H1 (cell line): ENCODE measurements at places on chromosomes 3 and 15.

DNA sequence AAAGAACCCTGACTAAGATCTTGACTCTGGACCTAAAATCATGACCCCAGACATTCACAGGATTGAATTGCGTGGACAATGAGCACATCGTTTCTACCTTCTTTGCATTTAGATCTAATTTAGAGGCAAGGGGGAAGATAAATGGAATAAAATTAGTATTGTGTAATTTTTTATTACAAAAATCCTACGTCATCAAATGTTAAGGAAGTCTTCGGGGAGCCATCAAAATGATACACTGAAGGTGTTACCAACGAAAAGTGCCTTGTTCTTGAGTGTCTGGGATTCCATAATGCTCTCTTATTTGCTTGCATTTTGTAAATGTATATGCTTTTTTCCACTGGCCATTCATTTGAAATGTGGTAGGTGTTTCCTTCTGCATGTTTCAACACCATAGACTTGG, 52.8 kb upstream of the C3orf49 start:
- no peaks in the 10 kb centered on the region for H3K27me3 ChIP-seq
- DNase-seq: no peak
- no peaks in the 10 kb centered on the region for H3K4me1 ChIP-seq
- no peaks in the 10 kb centered on the region for H3K36me3 ChIP-seq
- no peak overlapping the region for H3K27ac ChIP-seq

- peak overlapping the region; percentile 84 for H3K4me3 ChIP-seq
- H3K27me3 ChIP-seq: no peaks in the 10 kb centered on the region
- no peak for DNase-seq
- H3K27ac ChIP-seq: no peak overlapping the region
- H3K36me3 ChIP-seq: no peaks in the 10 kb centered on the region
Measured at GRCh38 chr15:34102175-34102925, 467 bp downstream of the PGBD4 start.

GRCh38 chr3:50162034-50162883, 7.1 kb downstream of the SEMA3F start:
- peaks cover 7% of the 10 kb centered on the region; the same call in 1 of the 2 replicates for H3K36me3 ChIP-seq
- no peak overlapping the region for H3K27ac ChIP-seq
- H3K4me1 ChIP-seq: peaks cover 25% of the 10 kb centered on the region
- no peaks in the 10 kb centered on the region for H3K27me3 ChIP-seq
- no peak for DNase-seq

DNA sequence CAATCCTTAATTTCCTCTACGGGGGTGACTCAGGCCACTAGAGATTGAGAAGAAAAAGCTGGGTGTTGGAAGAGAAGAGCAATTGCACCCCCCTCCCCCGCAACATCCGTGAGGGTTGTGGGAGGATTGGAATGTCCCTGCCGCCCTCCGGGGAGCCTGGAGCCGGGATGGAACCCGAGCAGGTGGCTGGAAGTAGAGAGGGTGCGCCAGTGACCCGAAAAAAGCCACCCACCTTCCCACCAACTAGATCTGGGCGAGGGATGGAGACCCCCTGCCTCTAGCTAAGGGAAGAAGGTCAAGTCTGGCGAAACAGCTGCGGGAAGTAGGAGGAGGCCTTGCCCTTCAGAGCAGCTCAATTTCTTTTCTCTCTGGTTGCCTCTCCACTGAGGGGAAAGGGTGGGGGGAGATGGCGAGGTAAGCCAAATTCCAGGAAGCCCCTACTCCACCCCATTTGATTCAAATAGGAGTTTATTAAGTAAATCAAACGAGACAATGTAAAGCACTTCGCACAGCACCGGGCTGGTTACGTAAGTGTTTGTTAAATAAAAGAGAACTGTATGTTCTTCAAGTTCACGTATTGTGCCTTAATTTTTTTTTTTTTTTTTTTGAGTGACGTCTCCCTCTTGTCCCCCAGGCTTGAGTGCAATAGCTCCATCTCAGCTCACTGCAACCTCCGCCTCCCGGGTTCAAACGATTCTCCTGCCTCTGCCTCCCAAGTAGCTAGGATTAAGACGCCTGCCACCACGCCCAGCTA, 1.1 kb upstream of the WWTR1 start:
- peak; percentile 79 for DNase-seq
- H3K4me1 ChIP-seq: no peaks in the 10 kb centered on the region; the same call in none of the 2 replicates
- peak overlapping the region; percentile 98 for H3K27ac ChIP-seq
- peaks cover 12% of the 10 kb centered on the region; the same call in 1 of the 2 replicates for H3K27me3 ChIP-seq
- 0 out of 2 replicates have a peak, but pooled peaks cover 3% of the 10 kb centered on the region for H3K36me3 ChIP-seq

DNA sequence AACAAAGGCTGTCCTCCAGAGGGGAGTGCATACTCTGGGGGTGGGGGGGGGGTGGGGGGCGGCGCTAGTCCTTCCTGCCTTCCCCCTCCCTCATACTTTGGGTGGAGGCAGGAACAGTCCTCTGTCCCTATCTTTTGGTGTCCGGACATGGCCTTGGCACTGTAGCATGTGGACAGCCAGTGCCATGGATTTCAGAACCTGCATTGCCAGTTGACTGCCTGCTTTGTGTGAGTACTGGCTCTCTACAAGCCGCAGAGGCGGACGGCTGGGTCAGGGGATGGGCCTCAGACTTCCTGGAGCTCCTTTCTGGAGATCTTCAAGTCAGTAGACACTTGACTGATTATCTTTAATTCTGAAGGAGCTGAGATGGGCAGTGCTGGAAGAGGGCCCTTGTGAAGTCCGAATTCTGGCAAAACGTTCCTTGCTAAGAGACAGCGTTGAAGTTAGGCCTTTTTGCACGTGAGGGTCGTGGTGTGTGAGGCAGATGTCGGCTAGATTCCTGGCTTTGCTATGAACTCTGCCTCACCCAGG, 2.5 kb downstream of the CLDN11 start:
- H3K27me3 ChIP-seq: peaks cover 39% of the 10 kb centered on the region
- no peak overlapping the region for H3K27ac ChIP-seq
- H3K4me3 ChIP-seq: no peak overlapping the region
- DNase-seq: no peak
- H3K36me3 ChIP-seq: no peaks in the 10 kb centered on the region

- DNase-seq: no peak
- no peak overlapping the region for H3K4me3 ChIP-seq
- H3K4me1 ChIP-seq: peaks cover 24% of the 10 kb centered on the region
- H3K36me3 ChIP-seq: no peaks in the 10 kb centered on the region
- H3K27ac ChIP-seq: no peak overlapping the region
- no peaks in the 10 kb centered on the region for H3K27me3 ChIP-seq
Measured at GRCh38 chr3:185722881-185723280, 102.0 kb downstream of the IGF2BP2 start.

- H3K27ac ChIP-seq: no peak overlapping the region
- no peaks in the 10 kb centered on the region for H3K36me3 ChIP-seq
- no peaks in the 10 kb centered on the region; the same call in 1 of the 2 replicates for H3K4me1 ChIP-seq
- no peak for DNase-seq
Measured at GRCh38 chr3:93981649-93982048, 1.7 kb downstream of the ARL13B start.

- H3K27me3 ChIP-seq: no peaks in the 10 kb centered on the region
- DNase-seq: no peak
- no peak overlapping the region for H3K27ac ChIP-seq
Measured at GRCh38 chr3:133655731-133656515, 5.8 kb downstream of the TOPBP1 start.

DNA sequence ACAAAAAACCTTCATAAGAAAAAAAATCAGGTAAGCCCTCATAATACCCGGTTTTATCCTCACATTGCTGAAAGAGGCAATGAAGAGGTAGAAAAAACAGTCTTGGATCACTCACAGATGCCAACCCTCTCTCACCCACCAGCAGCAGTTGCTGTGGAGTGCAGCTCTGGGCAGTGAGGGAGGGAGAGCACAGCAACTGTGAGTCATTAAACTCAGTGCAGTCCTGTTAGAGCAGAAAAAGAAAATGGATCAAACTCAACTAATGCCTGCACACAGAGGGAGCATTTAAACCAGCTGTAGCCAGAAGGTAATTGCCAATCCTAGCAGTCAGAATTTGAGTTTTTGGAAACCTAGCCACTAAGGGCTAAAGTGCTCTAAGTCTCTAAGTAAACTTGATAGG, 1050.6 kb upstream of the ALCAM start:
- no peaks in the 10 kb centered on the region for H3K27me3 ChIP-seq
- no peaks in the 10 kb centered on the region for H3K4me1 ChIP-seq
- no peaks in the 10 kb centered on the region for H3K36me3 ChIP-seq
- H3K27ac ChIP-seq: no peak overlapping the region

- no peak for DNase-seq
- H3K27ac ChIP-seq: no peak overlapping the region
- no peak overlapping the region for H3K4me3 ChIP-seq
- peaks cover 2% of the 10 kb centered on the region; the same call in 1 of the 2 replicates for H3K4me1 ChIP-seq
- no peaks in the 10 kb centered on the region for H3K27me3 ChIP-seq
- H3K36me3 ChIP-seq: no peaks in the 10 kb centered on the region
Measured at GRCh38 chr3:181289306-181289705, 299.8 kb upstream of the DNAJC19 start.

GRCh38 chr3:170600005-170600624, 14.2 kb upstream of the SLC7A14 start:
- DNase-seq: no peak
- H3K36me3 ChIP-seq: no peaks in the 10 kb centered on the region
- H3K4me3 ChIP-seq: no peak overlapping the region
- no peaks in the 10 kb centered on the region for H3K27me3 ChIP-seq
- H3K27ac ChIP-seq: no peak overlapping the region

GRCh38 chr15:75104804-75105557, 81.6 kb downstream of the PPCDC start:
- H3K4me3 ChIP-seq: no peak overlapping the region
- H3K4me1 ChIP-seq: no peaks in the 10 kb centered on the region
- H3K27ac ChIP-seq: no peak overlapping the region
- H3K27me3 ChIP-seq: no peaks in the 10 kb centered on the region
- no peaks in the 10 kb centered on the region for H3K36me3 ChIP-seq

DNA sequence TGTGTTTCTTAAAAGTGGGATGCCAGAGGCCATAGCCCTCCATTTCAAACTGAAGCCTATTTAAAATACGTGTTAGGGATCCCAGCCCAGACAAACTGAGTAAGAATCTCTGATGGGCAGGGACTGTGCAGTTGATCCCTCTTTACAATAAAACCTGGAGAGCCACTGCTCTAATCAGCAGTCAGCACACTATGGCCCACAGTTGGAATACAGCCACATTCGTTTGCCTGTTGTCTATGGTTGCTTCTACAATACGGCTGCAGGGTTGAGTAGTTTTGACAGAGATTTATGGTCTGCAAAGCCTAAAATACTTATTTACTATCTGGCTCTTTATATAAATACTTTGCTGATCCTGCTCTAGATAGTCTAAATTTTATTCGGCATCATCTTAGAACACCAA, 32.4 kb downstream of the TJP1 start:
- H3K27ac ChIP-seq: no peak overlapping the region
- H3K4me3 ChIP-seq: no peak overlapping the region
- H3K4me1 ChIP-seq: no peaks in the 10 kb centered on the region

GRCh38 chr15:66021496-66022162, 152.3 kb downstream of the RAB11A start:
- peaks cover 19% of the 10 kb centered on the region for H3K4me1 ChIP-seq
- H3K27ac ChIP-seq: no peak overlapping the region
- no peaks in the 10 kb centered on the region for H3K36me3 ChIP-seq
- H3K4me3 ChIP-seq: no peak overlapping the region
- H3K27me3 ChIP-seq: no peaks in the 10 kb centered on the region

DNA sequence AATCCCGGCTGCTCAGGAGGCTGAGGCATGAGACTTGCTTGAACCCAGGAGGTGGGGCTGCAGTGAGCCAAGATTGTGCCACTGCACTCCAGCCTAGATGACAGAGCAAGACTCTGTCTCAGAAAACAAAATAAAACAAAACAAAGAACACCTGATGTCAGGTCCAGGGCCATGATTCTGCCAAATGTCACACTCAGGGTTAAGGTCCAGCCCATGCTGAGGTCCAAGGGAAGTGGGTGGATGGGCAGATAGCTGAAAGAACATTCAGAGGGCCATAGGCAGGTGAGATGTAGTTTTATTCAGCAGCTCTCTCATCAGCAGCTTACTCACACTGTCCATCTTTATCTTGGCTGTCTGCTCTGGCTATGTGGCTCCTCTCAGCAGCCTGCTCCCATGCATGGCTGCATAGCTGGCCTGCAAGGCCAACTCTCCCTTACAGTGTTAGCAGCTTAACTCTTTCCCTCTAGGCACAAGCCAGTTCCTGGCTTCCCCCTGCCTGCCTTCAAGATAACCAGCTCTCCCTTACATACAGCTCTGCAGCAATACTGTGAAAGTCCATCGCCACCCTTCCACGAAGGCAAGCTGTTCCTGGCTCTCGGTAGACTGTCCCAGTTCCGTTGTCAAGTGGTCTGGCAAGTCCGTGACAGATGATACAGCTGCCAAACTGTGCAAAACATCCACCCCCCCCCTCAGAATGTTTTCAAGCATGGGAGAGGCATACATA, 62.4 kb upstream of the SIAH2 start:
- no peaks in the 10 kb centered on the region for H3K4me1 ChIP-seq
- H3K27ac ChIP-seq: no peak overlapping the region
- no peak for DNase-seq

DNA sequence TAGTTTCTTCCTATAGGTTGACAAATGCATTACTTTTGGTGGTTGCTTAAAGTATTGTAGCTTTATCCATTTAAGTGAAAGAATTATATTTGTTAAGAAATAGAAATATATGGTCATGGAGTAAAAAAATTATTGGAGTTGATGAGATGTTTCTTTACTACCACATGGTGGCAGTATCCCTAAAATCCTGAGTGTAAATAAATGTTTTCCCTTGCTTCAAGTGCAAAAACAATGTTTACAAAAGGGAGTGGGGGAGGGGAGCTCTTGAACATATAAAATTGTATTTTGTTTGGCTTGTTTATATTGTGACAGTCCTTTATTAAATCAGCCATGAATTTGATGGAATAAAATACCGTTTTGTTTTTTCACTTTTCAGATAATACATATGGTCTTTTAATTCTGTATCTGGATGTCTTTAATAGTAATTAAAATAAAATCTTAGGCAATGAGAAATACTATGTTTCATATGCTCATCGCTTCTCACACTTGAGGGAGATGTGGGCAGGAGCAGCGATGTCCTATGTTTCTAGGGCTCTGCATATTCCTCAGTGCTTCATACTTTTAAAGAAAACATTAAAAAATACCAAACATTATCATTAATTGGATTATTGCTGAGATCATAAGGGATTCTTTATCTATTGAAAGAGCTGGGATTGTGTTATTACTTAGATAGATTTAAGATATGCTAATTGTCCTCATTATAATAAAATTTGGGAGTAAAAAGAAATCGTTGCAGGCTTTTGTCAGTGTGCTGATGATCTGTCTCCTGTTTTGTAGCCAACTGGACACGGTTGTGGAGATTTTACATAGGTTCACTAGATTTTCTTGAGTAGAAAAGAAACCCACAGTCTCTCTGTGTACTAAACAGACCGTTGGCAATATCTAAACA, 349.7 kb downstream of the TUSC7 start:
- peaks cover 4% of the 10 kb centered on the region for H3K4me1 ChIP-seq
- H3K36me3 ChIP-seq: no peaks in the 10 kb centered on the region
- no peak overlapping the region for H3K27ac ChIP-seq
- DNase-seq: no peak
- H3K4me3 ChIP-seq: peak overlapping the region; percentile 10; the same call in 1 of the 2 replicates

GRCh38 chr15:57485869-57486268, 105.8 kb upstream of the MYZAP start:
- no peak for DNase-seq
- peaks cover 3% of the 10 kb centered on the region; the same call in 1 of the 2 replicates for H3K4me1 ChIP-seq
- H3K4me3 ChIP-seq: no peak overlapping the region
- no peak overlapping the region for H3K27ac ChIP-seq
- no peaks in the 10 kb centered on the region for H3K27me3 ChIP-seq
